Smooth muscle cell of the coronary artery (primary cell): ENCODE measurements at places on chromosomes 13 and 19. TPM values are rescaled to one million over a fixed set of nuclear protein-coding genes. Genes with fewer than 3 reads are reported as not detected.

FBXO46 gene
- total RNA-seq: 2.3 and 3.5 TPM in 2 replicates

MAG gene
- total RNA-seq: 2.0 TPM in 1 of 2 replicates, not detected in the other

PSG1 gene
- 1.2 TPM in 1 of 2 replicates, not detected in the other for total RNA-seq

PSG11 gene
- not detected in 2 replicates for total RNA-seq

HIPK4 gene
- under 0.01 and 0.08 TPM in 2 replicates for total RNA-seq

ZNF816 gene
- total RNA-seq: 8.8 and 10.9 TPM in 2 replicates

TYROBP gene
- not detected in 2 replicates for total RNA-seq

IPO5 gene
- 140 and 320 TPM in 2 replicates for total RNA-seq

LHB gene
- 0.15 TPM in 1 of 2 replicates, not detected in the other for total RNA-seq

AP1M2 gene
- total RNA-seq: 2.5 TPM in 1 of 2 replicates, not detected in the other

CCL25 gene
- not detected in 2 replicates for total RNA-seq

LILRA6 gene
- not detected in 2 replicates for total RNA-seq

USHBP1 gene
- 1.1 TPM in 1 of 2 replicates, not detected in the other for total RNA-seq

FDX2 gene
- total RNA-seq: 7.1 and 21.8 TPM in 2 replicates

ZNF99 gene
- total RNA-seq: not detected in 2 replicates

TSSK6 gene
- 1.5 and 2.9 TPM in 2 replicates for total RNA-seq

OLFM4 gene
- not detected in 2 replicates for total RNA-seq

SYNE4 gene
- 0.08 TPM in 1 of 2 replicates, not detected in the other for total RNA-seq

DACT3 gene
- total RNA-seq: 1.1 and 6.5 TPM in 2 replicates

TUBB4A gene
- total RNA-seq: not detected in 2 replicates

ZNF566 gene
- total RNA-seq: 8.4 and 9.4 TPM in 2 replicates

FBL gene
- 232 and 277 TPM in 2 replicates for total RNA-seq
